Activated CD4-positive, alpha-beta T cell treated with anti-CD3 and anti-CD28 coated beads, Interleukin-10, Interleukin-2, amounts not matched to agents 100 ng/mL and 50 ng/mL, durations not matched to agents 16 hours and 8 hours (primary cell): ENCODE measurements at places on chromosomes 3 and 15.

DNA sequence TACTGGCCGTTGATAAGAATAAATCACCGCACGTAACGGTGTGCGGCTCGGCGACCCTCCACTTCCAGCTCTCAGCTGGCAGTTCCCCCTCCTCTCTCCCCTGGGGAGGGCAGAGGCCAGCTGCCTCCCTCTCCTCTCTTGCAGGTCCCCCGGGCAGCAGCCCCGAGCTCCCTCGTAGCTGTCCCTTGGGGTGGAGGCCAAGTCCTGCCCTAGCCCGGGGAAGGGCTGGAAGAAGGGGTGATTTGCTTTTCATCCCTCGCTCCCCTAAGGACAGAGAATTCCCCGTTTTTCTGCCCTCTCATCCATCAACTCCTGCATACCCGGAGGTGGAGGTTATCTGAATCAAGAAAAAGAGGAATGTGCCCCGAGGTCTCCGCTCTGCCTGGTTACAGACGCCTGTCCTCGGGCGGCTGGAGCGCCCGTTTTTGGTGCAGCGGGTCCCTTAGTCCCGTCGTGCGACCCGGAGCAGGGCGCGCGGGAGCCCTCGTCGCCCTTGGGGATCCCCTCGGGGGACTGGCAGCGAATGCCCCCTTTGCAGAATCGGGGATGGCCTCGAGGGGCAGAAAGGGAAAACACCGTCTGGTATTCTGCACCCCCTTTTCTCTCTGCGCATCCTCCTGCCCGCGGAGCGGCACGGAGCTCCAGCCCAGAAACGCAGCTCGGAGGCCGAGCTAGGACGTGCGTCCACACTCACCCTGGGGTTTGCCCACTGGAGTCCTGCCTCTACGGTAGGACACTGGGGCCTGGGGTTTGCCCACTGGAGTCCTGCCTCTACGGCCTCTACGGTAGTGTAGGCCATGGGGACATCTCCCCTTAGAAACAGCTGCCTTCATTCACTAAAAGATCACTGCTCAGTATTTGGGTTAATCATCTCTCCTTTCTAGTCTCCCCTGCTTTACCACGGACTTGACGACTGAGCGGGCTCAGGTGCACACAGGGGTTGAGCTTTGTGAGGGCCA, 2.2 kb downstream of the PTPRG start:
- DNase-seq, result no peak

GRCh38 chr15:75230016-75230343, 28.2 kb upstream of the GOLGA6C start:
- no peak for DNase-seq

DNA sequence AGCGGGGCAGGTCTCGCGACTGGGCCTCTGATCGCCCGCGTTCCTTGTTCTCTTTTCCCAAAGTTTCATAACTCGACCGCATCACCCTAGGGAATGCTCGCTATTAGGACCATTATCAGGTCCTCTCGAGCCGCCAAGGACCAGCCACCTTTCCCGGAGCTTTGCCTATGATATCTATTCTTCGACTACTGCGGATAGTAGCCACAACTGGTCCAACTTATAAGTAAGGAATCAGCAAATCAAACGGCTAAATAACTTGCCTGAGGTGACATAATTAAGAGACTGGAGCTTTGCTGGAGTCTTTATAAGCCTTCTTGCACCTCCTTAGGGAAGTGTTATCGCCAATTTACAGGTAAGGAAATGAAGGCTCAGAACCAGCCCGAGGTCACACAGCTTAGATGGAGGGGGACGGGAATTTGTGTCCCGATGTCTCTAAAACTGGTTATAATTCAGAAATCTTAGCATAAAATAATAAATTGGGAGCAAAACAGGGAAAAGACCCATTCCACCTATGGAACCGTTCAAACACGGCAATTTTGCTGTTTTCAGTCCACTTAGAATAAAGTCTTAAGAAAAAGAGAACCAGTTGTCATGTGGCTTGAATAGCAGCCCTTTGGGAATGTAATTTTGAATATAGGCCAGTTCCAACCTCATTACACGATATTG, 479 bp upstream of the PLD1 start:
- no peak for DNase-seq

DNA sequence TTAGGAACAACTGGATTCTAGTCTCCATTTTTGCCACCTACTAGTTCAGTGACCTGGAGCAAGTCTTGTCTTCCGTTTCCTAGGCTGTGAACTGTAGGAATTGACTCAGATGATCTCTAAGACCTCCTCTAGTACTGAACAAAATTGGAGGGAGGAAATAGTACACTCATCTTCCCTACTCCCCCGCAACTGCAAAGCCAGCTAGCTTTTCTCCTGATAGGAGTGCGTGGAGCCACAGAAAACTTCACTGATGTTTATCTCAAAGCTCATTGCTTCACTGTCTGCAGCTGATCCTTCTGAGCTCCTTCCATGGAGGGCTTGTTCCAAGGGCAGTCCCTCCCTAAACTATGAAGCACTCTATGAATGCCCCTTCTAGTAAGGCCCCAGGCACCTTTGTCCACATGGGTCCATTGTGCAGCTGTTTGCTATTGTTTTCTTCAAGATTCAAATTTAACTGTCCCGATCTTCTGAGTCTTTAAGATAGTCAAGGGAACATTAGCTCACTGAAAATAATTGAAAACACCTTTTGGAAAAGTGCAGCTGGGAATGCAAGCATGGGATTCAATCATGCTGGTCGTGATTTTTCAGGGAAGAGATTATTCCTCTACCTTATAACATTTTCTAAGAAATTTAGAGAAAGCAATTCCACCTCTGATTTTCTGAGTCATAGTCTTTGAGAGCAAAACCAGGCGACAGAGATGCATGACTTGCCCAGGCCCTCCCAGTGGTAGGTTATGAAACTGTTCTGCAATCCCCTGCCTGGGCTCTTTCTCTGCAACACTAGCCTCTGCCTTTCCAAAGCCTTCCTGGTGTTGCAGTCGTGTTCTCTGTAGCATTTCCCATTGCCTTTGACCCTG, 24.3 kb downstream of the FILIP1L start:
- DNase-seq, result peak; percentile 69

DNA sequence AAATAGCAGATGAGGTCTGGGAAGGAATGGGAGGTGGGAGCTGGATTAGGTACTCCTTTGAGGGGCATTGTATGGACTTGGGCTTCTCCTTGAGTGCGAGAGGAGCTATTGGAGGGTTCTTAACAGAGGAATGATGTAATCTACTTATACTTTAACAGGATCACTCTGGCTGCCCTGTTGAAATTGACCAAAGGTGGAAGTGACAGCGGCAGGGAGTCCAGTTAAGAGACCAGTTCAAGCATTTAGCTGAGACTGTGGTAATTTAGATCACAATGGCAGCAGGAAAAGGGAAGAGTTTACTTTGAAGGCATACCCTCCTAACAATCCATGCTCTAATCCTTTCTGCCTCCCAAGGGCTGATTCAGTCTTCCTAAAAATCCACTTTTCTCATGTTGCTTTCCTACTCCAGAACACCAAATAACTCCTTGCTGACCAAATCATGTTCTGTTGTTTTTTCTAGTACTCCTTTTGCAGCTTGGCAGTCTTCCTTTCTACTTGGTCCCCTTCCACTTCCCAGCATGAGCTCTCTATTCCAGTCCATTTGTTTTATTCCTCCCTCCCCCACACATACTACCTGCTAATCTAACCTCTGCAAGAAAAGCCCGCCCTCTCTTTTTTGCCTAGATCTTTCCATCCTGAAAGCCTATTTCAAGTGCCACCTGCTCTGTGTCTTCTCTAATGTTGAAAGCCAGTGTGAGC, 139.4 kb downstream of the NECTIN3 start:
- DNase-seq, result no peak

GRCh38 chr15:33086500-33087121, 107.9 kb downstream of the FMN1 start:
- peak; percentile 47 for DNase-seq

- no peak for DNase-seq
Measured at GRCh38 chr3:157428853-157429252, 7.8 kb upstream of the PTX3 start.

- DNase-seq, result no peak
Measured at GRCh38 chr3:71250026-71250425, 333.5 kb downstream of the FOXP1 start.

- no peak for DNase-seq
Measured at GRCh38 chr3:53084310-53085001, 38.6 kb upstream of the SFMBT1 start.

DNA sequence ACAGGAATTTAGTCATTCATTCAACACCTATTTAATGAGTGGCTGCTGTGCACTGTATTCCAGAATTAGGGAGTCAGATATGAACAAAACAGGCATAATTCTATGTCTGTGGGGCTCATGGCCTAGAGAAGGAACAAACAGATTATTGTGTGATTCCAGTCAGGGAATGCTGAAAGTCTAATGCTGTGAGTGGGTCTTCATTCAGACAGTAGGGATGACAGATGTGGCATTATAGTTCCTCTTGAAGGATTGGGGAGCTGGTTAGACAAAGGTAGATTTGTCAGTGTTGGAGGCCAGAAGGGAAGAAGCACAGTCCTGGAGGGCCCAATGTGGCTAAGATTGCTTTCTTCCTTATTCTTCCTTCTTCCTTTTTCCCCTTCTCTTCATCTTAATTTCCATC, 226.4 kb upstream of the EIF1B start:
- DNase-seq, result no peak

GRCh38 chr15:69096196-69096595, 64.2 kb upstream of the GLCE start:
- no peak for DNase-seq

DNA sequence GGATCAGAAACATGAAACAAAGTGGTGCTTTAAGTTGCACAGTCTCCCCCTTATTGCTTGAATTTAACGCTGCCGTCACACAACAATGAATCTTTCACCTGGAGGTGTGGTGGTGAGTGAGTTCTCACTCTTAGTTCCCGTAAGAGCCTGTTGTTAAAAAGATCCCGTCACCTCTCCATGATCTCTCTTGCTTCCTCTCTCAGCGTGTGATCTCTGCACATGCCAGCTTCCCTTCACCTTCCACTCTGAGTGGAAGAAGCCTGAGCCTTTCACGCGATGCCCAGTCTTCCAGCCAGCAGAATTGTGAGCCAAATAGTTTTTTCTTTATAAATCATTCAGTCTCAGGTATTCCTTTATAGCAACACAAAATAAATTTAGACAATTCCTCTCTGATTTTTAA, 136.7 kb upstream of the CHL1 start:
- no peak for DNase-seq

- DNase-seq, result no peak
Measured at GRCh38 chr3:177973241-177973840, 562.9 kb upstream of the KCNMB2 start.

DNA sequence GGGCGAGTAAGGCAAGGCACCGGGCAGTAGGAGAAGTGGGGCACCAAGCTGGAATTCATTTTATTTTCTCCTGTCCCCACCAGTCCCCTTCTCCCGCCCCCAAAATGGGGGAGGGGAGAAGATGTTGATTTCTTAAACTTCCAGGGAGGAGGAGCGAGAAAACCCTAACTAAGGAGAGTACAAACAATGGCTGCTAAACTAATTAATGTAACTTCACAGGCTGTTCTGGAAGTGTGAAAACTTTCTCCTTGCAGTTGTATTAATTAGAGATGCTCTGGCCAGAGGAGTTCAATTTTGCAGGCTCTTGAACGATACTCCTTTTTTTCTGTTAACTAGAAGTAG, 11.5 kb downstream of the ZIC4 start:
- no peak for DNase-seq

- no peak for DNase-seq
Measured at GRCh38 chr3:155185631-155186071, 105.5 kb downstream of the MME start.

GRCh38 chr15:99109555-99110021, 4.7 kb downstream of the SYNM start:
- no peak for DNase-seq

GRCh38 chr15:98889930-98890695, 117.5 kb downstream of the PGPEP1L start:
- DNase-seq, result no peak

- no peak for DNase-seq
Measured at GRCh38 chr3:20028905-20029331, 11.3 kb upstream of the KAT2B start.

GRCh38 chr15:69679623-69680228, 227.1 kb downstream of the RPLP1 start:
- peak; percentile 82 for DNase-seq

DNA sequence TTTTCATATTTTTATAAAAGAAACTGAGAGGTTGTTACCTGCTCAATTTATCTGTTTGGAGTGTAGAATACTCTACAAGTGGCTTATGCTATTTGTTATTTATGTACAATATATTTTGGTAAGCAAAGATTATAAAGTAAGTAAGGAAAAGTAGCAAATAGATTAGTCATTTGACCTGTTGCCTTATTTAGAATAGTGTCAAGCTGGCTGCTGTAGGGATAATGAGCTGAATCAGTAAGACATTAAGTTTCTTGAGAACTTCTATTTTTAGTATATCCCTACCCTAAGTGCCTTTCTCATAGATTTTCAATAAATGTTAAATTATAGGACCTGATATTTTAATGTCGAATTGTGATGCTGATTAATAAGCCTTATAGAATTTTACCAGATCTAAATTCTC, 37.2 kb downstream of the ECT2 start:
- no peak for DNase-seq
